GM12892 (cell line): ENCODE measurements at places on chromosomes 12 and 14.

DNA sequence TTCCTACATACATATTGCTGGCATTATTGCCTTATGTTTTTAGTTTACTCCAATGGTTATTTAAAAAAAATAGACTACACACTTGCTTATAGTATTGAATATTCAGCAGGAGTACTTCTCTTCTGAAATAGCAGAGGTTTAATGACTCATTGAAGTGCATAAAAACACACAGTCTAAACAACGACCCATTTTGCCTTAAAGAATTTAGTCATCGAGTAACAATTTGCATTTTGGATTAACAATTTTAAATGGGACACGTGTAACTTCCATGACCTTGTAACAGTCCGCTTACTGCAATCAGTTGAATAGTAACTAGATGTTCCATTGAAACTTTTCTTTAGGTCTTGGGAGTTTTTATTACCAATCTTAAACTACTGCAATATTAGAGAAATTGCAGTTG, 9.0 kb downstream of the TRHDE start:
- DNase-seq: no peak

DNA sequence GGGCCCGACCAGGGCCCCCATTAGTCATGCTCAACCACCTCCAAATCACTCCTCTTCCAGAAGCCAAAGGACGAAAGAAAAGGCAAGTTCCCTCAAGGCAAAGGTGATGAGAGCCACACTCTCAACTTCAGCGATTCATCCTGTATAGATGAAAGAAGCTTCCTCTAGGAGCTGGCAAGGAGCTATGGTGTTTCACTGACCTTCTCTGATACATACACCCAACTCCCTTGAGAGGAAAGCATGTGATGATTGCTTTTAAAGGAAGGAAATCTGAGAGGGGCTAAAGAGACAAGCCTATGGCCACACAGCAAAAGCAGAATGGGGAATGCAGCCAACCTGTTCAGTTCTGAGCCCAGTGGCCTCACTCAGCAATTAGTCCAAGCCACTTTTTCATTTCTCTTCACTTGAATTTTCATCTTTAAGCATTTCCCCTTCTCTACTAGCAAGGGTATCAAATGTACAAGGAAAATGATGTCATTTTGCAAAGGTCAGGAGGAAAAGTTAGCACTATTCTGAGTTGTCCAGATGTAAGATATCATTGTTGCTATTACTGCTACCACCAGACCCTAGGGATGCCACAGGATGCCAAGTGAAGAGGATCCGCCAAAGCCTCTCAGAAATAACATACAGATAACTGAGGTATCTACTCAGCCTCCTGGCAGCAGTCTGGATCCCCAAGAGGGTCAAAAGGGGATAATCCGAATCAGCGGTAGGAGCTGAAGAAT, 82.5 kb downstream of the MAP3K9 start:
- DNase-seq: no peak

- DNase-seq: no peak
These were observed 575.3 kb downstream of the TMTC2 start for GRCh38 chr12:83261998-83262397.

- DNase-seq: no peak
These were observed 109.3 kb downstream of the PDE3A start for GRCh38 chr12:20477672-20478071.

DNA sequence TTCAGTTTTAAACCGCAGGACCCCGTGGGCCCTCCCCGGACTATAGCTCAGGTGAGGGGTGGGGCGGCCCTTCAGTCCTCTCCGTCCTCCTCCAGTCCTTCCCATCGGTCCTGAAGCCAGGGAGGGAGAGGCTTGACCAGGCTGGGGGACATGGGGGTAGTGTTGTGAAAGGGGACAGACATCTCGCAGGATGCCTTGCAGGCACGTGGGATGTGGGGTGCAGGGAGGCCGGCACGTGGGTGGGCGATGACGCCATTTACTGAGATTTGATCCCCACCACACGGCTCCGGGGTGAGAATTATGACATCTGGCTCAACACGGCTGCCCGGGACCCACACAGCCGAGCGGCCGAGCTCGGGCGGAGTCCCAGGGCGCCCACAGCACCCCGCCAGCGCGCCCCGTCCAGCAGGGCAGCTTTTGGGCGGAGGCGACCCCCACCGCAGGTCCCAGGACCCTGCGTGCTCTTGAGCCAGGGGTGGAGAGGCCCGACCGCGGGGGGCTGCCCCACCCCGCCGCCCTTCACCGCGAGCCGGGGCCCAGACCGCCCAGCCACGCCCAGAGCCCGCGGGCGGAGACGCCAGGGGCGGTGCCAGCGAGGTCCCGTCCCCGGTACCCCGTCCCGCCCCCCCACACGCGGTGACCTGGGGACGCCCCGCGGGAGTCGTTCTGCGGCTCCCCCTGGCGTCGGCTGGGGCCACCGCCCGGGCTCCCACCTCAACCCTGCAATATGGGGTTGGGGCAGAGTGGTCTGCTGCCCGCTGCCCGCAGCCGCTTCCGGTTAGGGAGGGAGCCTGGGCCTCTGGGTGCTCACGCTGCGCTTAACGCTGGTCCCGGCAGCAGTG, 3.3 kb upstream of the EXOC3L4 start:
- peak; percentile 99 for DNase-seq

DNA sequence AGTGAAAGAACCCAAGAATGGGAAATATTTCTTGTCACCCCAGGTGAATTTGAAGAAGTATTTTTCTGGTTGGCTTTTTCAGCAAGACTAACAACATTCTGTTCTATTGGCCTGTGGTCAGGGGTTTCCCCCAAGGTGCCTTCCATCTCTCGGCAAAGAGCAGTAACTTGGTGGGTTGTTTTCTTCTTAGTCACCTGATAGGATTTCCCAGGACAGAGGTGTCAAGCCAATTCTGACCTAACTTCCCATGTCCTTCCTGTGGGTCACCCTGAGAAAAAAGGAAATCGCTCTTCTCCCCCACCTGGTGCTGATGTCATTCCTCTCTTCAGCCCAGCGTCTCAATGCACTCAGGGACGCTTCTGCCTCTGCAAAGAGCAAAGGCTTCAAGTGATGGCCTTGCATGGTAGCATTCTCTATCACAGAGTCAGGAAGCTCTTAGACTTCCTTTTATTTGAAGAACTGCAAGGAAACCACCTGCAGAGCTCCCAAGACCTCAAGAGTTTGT, 16.1 kb upstream of the IFNG start:
- peak; percentile 13 for DNase-seq

DNA sequence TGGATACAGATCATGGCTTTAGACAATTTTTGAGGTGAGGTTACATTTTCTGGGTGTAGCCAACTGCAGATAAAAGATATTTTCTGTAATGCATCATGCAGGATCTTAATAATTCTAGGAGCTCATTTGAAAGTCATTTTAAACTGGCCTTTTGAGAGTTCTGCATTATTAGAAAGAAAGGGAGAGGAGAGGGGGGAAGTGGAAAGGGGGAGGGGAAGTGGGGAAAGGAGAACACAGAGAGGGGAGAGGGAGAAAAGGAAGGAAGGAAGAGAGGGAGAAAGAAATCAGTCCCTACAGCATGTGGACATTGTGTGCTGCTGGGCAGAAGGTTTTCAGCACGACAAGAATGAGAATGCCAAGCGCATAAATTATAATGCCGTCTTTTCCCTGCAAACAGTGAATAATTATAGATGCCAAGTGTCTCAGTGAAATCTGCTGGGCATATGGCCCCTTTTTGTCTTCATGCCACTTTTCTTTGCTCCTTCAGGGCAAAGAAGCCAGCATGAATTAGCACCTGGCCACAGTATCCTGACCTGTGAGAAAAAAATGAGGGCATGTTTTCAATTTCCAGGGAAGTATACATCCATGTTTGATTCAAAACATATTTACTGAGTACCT, 22.7 kb upstream of the PPP2R5C start:
- DNase-seq: no peak

DNA sequence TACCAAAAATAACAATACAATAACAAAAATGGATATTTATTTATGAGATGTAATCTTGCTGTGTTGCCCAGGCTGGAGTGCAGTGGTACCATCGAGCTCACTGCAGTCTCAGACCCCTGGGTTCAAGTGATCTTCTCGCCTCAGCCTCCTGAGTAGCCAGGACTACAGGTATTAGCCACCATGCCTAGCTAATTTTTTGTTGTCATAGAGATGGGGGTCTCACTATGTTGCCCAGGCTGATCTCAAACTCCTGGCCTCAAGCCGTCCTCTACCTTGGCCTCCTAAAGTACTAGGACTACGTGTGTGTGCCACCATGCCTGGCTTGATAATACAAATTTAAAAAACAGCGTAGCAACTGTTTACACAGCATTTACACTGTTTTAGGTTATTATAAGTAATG, 23.1 kb downstream of the ARHGAP5 start:
- DNase-seq: no peak

DNA sequence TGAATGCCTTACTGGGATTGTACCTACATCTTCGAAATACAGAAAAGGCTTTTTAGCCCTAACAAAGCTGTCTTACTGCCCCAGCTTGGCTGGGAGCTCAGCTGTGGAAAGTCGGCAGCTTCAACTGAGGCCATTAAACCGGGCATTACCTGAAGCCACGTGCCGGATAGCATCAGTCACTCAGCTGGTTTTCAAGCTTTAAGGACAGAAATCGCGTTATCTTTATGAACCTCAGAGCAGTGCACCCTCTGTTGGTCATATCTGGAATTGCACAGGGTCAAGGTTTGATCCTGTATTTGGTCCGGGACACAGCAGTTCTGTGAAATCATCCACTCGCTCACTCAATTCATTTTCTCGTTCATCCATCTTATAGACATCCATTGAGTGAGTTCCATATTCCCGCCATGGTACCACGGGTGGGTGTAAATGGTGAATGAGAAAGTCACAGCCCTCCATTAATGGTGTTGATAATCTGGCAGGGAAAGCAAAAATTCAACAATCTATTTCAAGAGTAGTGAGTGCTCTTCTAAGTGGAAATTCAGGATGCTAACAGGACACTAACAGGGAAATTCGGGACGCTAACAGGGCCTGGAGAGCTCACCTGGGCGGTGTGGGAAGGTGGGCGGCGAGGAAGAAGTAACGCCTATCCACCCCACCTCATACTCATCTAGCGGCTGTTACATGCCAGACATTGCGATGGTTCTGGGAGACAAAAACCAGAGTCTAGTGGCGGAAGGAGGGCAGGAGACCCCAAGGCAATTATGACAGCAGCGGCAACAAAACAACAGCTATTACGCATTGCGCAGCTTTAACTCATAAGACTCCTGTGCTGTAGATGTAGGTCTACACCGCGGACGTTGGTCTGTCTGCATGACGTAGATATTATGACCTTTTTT, 60.6 kb upstream of the TCL1A start:
- peak; percentile 36 for DNase-seq

GRCh38 chr14:69665631-69666030, 54.2 kb downstream of the SUSD6 start:
- no peak for DNase-seq

- DNase-seq: no peak
These were observed 131.0 kb downstream of the TMEM132D start for GRCh38 chr12:129772501-129773493.

- DNase-seq: no peak
These were observed 1.8 kb downstream of the ARID2 start for GRCh38 chr12:45731190-45731775.

DNA sequence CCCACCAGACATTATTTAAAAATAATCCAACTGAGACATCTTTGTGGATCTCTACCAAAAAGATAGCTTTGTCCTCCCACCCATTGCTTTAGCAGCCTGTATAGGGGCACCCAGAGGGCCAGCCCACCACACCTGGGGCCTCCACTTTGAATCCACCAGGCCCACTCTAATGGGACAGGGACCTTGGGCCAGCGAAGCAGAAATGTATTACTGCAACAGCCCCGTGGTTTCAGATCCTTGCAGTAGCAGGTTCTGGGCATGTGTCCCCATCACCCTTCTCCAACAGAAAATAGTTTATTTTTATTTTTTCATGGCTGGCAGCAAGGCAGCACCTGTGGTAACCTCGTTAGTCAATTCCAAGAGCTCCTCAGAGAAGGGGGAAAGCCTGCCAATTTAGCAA, 218.4 kb downstream of the ZFP36L1 start:
- DNase-seq: no peak

DNA sequence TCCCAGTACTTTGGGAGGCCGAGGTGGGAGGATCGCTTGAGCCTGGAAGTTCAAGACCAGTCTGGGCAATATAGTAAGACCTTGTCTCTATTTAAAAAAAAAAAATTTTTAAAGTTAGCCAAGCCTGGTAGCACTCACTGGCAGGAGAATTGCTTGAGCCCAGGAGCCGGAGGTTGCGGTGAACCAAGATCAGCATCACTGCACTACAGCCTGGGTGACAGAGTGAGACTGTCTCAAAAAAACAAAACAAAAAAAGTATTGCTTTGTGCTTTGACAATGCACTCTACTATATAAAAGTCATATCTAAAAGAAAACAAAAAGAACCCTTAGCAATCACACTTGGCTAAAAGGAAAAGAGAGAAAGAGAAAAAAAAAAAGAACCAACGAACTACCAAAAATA, 26.8 kb downstream of the GNPTAB start:
- no peak for DNase-seq

DNA sequence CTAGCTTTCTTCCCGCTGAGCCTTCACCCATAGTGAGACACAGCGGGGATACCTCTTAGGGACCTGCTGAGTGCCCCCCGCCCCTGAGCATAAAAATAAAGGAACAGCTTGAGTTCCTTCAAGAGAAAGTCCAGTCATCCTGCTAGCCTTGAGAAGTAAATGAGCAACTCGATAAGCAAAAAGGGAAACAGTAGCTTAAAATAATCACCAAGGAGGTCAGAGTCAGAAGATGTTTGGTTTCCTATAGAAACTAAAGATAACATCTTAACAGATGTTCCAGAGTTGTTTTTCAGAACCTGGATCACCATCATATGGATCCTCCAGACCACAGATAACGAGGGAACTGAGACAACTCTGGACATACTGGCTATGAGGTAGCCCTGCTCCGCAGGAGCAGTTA, 94.0 kb downstream of the BCAT1 start:
- DNase-seq: no peak

- DNase-seq: no peak
These were observed 136.8 kb downstream of the ADGRD1 start for GRCh38 chr12:131090274-131091210.

GRCh38 chr12:1634590-1635191, 5.7 kb downstream of the WNT5B start:
- peak; percentile 47 for DNase-seq

DNA sequence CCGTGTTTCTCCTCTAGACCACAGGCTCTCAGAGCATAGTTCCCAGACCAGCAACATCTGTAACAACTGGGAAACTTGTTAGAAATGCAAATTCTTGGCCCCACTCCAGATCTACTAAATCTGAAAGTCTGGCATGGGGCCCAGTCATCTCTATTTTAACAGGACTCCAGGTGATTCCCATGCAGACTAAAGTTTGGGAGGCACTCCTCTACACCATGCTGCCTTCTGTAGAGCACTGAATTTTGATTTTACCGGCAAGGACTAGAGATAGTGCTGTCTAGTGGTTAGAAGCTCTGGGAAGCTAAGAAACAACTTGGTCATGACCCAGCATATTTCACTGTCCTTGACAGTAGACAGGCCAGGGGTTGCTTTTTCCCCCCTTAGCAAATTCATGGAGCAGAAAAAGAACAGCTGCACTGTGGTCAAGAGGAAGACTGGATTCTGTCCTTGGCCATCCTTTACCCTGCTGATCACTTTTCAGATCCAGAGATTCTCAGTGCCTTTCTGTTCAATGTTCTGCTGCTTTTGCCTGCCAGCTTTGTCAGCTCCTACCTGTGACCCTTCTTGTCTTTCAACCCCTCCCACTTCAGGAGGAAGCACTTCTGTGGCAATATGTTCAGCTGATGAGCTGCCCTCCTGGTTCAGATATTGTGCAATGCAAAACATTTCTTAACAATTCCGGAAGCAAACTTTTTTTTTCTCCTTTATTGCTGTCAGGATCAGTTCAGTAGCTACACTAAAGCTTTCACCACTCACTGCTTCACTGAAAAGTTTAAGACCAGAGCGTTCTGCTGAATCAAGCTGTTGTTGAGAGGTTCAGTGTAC, 133.8 kb upstream of the NUDT4 start:
- DNase-seq: no peak

GRCh38 chr12:95623554-95624170, 72.4 kb upstream of the USP44 start:
- peak; percentile 15 for DNase-seq
